ENCODE measurements at places on chromosomes 2 and 18.

DNA sequence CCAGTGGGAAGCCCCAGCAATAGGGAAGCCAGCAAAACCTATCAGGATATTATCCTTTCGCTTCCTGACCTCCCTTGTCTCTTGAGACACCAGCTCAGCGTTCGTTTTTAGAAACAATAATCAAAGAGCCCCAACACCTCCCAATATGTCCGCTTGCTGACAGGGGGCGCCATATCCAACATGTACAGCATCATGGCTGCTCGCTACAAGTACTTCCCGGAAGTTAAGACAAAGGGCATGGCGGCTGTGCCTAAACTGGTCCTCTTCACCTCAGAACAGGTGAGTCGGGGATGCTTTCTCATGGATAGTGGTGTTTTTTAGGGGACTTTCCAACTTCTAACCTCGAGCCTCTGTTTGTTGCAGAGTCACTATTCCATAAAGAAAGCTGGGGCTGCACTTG is 28.7 kb downstream of the GAD1 start:
- DNase-seq, result no peak

- peak; percentile 78 for DNase-seq
Measured at GRCh38 chr2:96538487-96539214, 2.1 kb downstream of the ARID5A start.

DNA sequence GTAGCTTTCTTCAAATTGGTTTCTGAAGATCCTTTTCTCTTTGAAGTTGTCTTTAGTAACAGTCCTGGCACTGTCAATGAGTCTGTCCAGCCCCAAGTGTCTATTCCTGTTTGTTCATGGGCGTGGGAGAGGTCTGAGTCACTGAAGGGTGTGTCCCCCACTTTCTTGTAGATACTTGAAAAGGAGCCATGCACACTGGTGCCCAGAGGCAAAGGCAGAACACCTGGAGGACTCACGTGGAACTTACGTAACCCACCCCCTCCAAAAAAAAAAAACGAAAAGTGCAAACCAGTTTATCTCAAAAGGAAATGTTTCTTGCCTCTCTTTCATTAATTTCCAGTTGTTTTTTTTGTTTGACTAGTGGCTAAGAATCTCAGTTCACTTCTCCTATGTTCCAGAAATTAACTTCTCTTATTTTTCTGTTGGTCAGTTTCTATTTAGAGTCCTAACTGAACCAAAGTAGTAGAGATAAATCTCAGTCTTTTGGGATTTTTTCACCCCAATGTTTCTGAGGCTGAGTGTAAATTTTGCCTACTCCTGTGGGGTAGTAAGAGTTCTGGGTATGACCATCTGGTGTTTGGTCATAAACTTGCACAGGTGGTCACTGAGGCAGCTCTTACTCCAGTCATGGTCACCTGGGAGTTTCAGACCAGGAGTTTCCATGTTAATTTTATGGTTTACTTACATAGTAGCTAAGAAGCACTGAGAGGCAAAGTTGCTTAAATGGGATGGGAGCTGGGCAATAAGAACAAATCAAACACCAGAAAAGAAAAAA is 54.9 kb downstream of the DSC3 start:
- no peak for DNase-seq

DNA sequence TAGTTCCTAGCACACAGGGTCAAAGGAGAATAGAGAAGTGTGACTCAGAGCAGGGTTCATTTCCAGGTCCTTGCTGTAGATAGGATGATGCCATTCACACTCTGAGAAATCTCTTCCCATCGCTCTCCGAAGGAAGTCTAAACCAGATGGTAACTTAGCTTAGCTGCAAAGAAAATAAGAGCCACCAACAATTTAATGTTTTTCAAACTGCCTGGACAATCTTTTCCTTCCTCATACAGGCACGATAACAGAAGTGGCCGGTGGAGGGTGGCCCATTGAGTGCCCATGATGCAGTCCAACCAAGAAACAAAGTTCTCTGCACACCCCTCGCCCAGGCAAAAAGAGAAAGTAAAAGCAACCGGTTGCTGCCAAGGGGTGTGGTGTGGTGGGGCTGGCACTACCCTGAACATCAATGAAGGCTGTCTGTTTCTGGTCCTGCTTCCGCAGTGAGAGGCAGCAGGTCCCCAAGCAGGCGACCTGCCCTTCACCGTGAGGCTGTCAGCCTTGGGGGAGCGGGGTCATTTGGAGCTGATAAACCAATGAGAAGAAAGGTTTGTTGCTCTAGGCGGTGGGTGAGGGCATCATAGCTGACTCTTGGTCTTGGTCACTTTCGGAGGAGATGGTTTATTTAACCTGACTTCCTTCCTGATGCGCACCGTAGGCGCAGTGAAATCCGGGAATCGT is 105.6 kb upstream of the CD302 start:
- DNase-seq, result no peak

- no peak for DNase-seq
Measured at GRCh38 chr2:3670941-3671340, 12.9 kb downstream of the ALLC start.

DNA sequence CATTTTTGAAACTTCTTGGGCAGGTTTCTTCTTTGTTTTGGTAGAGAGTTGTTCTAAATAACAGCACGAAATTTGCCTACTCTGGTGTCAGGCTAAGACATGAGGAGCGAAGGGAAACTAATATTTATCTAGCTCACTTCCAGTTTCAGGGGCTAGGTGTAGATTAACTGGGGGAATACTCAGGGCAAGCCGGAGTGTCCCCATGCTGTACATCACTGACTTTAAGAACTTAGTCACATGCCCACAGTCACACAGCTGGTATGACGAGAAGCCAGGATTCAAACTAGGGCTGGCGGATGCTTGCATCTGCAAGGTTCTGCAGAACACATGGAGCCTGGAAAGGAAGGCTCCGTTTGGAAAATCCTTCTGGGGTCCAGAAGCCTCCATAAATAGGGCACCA is 133.3 kb downstream of the ALPK2 start:
- no peak for DNase-seq

DNA sequence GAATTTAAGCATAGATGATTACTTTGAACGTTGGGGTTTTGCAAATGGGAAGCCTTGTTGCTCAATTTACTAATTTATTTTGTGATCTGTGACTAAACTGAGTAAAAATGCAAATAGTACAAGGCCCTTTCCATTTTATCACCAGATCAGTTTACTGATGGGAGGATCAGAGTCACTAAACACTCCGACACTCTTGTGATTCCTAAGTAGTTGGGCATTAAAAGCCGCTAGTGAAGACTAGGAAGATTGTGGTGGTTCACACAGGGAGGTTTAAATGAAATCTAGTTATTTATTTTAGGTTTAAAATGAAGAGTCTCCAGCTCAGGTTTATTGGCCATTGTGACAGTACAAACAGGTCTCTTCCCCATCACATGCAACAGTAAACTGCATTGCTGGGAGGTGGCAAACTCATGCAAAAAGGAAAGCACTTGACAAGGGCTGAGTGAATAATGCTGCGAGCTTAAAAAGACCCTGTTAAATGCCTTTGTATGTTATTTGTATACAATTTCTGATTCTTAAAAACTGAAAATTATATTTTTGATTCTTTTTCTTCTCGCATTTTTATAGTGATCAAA is 394.8 kb upstream of the FANCL start:
- no peak for DNase-seq

- peak; percentile 33 for DNase-seq
Measured at GRCh38 chr2:79432731-79433146, 80.1 kb upstream of the CTNNA2 start.

DNA sequence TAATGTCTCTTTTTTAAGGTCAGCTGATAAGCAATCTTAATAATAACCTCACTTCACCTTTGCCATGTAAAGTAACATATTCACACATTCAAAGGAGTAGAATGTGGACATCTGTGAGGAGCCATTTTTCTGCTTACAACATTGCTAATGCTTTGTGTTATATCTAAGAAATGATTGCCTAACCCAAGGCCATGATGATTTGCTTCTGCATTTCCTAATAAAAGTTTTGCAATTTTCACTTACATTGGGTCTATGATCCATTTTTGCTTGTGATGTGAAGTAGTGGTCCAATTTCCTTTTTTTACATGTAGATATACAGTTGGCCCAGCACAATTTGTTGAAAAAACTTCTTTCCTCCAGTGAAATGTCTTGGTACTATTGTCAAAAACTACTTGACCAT is 22.0 kb downstream of the RELCH start:
- DNase-seq, result no peak

GRCh38 chr18:39788383-39788782 is 2166.7 kb upstream of the PIK3C3 start:
- DNase-seq, result no peak

DNA sequence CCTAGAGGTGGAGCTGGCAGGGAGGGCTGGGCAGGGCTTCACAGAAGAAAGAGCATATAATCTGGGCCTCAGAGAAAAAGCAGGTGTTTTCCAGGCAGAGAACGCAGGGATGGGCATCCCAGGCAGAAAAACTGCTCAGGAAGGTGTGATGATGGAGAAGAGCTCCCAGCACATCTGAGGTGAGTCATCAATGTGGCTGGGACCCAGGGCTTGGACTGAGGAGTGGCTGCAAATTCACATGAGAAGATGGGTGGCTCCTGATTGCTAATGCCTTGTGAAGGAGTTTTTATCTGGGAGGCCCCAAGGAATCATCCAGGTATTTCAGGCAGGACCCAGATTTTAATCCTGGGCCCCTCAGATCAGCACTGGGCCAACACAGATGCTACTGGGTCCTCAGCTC is 10.2 kb downstream of the IL1F10 start:
- no peak for DNase-seq

GRCh38 chr18:57951117-57951796 is 92.8 kb upstream of the NEDD4L start:
- no peak for DNase-seq

DNA sequence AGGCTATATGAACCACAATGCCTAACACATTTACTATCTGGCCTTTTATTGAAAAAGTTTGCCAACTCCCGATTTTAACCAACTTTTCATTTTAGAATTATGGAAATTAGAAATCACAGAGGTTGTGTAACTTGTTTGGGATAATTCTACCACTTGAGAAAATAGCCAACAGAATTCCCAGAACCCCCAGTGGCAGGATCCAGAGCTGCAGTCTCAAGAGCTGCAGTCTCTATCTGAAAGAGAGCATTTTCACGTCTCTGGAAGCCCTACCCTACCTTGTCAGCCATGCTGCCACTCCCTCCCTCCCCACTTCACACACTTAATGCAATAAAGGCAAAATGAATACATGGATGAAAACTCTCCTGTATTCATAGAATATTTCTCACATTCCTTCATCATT is 23.4 kb upstream of the TSPYL6 start:
- no peak for DNase-seq

- no peak for DNase-seq
Measured at GRCh38 chr2:207928079-207928478, 97.2 kb downstream of the PLEKHM3 start.

- peak; percentile 11 for DNase-seq
Measured at GRCh38 chr2:155692106-155692505, 640.4 kb downstream of the NR4A2 start.

DNA sequence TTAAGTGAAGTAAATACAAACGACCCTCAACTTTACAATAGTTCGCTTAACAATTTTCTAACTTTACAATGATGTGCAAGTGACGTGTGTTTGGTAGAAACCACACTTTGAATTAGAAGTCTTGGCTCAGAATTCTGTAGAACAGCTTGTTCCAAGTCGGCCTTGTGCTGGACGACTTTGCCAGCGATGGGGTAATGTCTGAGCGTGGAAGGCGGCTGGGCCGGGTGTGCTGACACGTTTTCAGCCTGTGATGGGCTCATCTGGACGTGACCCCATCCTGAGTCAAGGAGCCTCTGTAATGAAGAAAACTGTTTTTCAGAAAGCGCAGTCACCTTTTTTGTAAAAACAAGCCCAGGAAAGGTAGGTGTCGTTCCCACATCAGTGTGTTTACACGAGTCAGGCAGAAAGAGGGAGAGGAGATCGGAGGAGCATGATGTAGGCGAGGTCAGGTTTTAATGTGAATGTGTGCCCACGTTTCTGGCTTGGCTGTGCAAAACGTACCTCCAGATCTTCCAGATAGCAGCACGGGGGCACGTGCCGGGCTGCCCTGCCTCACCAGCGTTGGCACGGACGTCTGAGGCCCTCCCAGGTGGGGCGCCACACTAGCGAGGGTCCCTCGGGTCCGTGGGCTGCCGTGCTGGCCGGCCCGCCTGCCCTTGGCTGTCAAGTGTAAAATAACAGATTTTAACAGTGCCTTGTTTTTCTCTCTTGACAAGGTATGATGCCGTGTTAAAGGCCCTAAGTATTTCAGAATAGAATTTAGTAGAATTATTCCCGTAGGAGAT is 54.6 kb downstream of the CTDP1 start:
- DNase-seq, result no peak

- no peak for DNase-seq
Measured at GRCh38 chr18:27278131-27278530, 93.0 kb upstream of the CHST9 start.

DNA sequence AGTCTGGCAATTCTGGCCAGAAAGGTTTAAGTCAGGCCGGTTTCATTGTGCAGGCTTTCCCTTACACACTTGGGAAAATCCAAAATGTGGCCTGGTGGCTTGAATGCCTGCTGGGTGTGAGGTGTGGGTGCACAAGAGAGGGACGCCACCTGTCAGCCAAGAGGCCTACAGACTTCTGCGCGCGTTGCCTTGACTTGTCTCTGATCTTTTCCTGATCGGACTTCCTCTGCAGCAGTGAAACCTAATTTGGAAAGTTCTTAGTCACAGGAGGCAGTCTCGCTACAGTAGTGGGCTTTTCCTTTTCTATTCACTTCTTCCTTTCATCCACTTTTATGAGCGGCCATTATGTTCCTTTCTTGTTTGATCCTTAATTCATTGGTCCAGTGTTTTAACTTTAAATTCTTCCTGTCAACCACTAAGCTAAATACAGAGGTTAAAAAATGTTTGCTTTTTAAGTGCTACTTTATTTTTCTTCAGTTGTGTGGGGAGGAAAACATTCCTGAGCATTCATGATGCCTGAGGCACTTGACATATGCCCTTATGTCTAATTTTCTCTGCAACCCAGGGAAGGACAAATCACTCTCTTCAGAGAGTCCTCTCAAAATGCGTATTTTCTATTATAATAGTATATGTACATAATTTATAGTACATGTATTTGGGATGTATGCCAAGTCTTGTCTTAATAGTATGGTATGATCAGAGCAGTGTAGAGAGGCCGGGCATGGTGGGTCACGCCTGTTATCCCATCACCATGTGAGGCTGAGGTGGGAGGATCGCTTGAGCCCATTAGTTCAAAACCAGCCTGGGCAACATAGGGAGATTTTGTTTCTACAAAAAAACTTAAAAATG is 128.9 kb downstream of the WDSUB1 start:
- DNase-seq, result no peak

Data from hippocampal formation (tissue), 2 donors.